Brain microvascular endothelial cell (primary cell): ENCODE measurements at places on chromosomes 11 and 22.

DNA sequence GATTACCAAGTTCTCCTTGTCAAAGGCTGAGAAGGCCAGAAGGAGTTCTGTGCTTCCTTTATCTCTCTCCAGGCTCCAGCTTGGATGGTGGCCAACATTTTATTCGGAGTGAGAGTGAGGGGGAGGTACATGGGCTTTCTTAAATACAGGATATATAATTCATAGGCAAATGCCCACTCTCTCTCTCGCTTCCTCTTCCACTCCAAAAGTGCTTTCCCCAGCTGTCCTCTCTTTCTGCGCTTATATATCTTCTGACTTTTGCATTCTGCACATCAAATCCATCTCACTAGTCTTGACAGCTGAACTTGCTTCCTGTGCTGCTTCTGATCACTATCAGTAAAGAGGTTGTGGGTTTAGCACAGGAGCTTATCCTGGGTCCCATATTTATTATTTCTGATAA lies 125.4 kb upstream of the ARHGAP20 start:
- no peak for DNase-seq

DNA sequence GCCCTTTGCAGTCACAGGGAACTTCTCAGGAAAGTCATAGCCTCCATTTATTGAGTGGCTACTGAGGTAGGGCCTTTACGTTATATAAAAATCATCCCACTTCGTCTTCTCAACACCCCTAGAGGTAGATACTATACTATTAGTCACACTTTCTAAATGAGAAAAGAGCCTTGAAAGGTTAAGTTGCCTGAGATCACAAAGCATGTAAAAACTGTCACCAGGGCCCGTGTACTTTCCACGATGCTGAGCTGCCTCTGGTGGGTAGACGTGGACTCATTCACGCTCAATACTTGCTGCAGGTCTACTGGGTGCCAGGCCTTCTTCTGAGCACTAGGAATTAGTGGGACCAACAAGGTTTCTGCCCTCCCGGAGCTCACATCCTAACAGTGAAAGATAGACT lies 16.3 kb downstream of the CHRDL2 start:
- DNase-seq = no peak

- no peak for DNase-seq
These were observed 20.7 kb downstream of the OR10A6 start for GRCh38 chr11:7910286-7910788.

DNA sequence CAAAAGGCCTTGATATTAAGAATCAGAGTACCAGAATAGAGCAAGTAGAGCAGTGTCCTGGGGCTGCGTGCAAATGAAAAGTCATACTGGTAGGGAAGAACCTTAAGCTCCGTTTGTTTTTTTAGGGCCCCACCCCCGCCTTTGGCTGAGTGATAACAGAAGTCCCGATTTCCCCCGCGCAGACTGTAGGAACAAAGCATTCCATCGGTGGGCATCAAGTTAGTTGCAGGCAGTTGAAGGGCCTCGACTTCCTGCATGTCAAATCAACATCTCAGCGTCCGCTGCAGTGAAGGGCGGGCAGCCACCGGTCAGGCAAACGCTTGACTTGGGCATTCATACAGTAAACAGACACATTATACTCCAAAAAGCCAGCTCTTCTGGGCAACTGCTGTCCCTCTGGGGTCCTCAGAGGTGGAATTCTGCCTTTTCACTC lies 11.7 kb downstream of the LRP4 start:
- DNase-seq = peak; percentile 32

DNA sequence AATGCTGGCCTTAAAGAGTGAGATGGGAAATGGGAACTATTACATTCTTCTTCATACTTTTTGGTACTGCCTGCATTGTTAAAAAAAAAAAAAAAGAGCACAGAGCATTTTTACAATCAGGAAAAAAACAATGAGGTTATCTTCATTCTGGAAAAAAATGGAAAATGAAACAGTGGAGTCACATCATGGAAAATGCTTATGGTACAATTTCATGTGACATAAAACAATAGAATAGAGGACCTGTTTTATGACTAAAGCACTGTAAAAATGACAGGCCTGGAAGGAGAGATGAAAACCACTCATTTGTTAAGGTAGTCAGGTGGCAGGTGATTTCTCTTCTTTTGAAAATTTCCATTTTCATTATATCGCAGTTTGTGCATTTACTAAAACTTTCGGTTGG lies 75.0 kb downstream of the TIMP3 start:
- no peak for DNase-seq

DNA sequence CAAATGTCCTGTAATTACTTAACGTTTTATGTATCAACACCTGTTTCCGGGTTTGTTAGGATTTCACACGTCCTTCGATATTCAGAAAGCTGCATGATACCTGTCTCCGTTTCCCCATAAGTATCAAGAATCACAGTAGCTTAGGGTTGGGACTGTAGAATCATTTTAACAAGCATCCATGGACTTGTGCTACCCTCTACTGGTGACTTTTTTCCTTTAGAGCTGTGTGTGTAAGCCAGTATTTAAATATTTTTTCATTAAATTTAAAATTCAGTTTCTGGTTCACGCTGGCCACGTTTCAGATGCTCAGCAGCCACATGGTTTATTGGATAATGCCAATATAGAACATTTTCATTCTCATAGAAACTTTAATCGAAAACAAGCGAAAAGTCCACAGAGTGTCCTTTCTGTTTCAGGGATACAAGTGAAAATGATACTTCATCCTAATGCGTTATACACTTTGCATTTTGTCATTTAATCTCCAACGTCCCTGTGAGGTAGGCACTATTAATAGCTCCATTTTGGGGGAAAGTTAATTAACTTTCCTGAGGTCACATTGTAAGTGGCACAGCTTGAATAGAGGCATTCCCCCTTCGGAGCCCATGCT lies 61.5 kb upstream of the SLC25A18 start:
- DNase-seq = peak; percentile 63
